ENCODE measurements at places on chromosomes 2 and 18.
A peak's percentile ranks its signal among the peaks of the same experiment; 100 is the strongest.

GRCh38 chr2:15993666-15994065, 53.3 kb downstream of the MYCN start:
- no peak for DNase-seq

- no peak for DNase-seq
These were observed 123.0 kb downstream of the PMAIP1 start for GRCh38 chr18:60022671-60023276.

GRCh38 chr2:79512442-79513401, at the start of gene CTNNA2:
TSS of gene CTNNA2 (plus strand) at chr2:79513051.
- peak; percentile 71 for DNase-seq

DNA sequence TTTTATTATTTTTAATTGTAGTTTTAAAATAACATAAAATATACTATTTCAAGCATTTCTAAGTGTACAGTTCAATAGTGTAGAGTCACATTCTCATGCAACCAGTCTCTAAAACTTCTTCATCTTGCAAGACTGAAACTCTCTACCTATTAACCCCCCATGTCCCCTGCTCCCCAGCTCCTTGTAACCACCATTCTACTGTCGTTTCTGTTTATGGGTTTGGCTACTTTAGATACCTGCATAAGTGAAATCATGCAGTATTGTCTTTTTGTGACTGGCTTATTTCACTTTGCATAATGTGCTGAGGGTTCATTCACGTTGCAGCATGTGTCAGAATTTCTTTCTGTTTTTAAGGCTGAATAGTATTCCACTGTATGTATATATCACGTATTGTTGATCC, 139.4 kb downstream of the SMAD7 start:
- DNase-seq: no peak

DNA sequence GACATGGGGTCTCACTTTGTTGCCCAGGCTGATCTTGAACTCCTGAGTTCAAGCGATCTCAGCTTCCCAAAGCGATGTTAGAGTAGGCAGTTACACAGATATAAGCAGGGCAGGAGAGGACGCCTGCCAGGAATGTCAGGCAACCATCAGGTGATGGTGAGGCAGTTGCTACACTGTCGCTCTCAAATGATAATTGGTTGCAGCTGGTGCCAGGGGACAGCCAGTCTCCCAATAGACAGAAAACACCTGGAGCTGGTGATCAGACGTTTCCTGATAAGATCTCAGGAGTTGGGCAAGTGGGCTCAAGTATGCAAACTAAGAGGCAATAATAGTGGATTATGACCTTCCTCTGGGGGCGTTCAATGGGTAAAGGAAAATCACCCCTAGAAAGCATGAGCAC, 163.1 kb upstream of the RGPD4 start:
- no peak for DNase-seq

GRCh38 chr2:207600231-207600630, 25.0 kb downstream of the METTL21A start:
- no peak for DNase-seq

- peak; percentile 21 for DNase-seq
These were observed 184.8 kb upstream of the SP5 start for GRCh38 chr2:170530284-170530745.

DNA sequence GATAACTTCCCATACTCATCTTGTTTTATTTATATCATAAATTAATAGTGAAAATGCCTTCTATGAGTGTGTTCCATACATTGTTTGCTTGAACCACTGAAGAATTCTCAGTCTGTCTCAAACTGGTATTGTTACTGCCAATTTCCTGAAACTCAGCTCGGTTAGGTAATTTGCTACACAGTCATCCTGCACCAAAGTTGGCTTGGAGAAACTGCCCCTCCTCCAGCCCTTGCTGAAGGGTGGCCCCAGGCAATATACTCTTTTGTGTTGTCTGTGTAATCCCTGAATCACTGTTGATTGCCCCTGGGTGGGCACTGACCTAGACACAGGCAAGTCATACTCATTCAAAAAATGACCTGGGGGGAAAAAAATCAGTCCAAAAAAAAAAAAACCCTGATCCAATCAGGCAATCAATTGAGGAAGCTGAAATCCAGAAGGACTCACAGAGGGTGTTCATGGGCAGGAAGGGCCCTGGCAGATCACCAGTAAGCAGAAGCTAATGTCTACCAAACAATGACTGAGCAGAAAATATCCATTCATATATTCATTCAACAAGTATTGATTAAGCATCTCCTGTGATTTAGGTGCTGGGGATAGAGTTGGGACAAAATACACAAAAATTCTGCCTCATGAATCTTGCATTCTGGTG, 3.8 kb upstream of the SESTD1 start:
- peak; percentile 62 for DNase-seq

DNA sequence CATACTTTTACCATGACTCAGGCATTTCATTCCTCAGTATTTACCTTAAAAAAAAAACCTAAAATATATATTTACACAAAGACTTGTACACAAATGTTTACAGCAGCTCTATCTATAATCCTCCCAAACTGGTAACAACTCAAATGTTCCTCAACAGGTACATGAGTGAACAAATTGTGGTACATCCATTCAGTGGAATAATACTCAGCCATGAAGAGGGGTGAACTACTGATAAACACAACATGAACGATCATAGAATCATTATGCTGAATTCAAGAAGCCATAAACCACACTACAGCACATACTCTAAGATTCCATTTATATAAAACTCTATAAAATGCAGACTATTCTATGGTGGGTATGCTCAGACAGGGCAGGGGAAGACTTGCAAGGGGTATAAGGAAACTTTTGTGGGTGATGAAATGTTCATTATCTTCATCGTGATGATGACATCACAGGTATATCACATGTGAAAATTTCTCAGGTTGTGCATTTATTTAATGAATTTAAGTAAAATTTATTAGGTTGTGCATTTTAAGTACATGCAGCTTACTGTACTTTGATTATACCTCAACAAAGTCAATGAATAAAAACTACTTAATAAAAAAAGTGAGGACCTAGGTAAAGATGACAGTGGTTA, 24.7 kb upstream of the DUSP2 start:
- DNase-seq: no peak

- DNase-seq: no peak
These were observed 45.3 kb downstream of the SMAD7 start for GRCh38 chr18:48905513-48905912.

- DNase-seq: peak; percentile 41
These were observed 118.9 kb upstream of the FOSL2 start for GRCh38 chr2:28273751-28274150.

GRCh38 chr2:111160758-111161157, 40.0 kb downstream of the BCL2L11 start:
- DNase-seq: no peak

DNA sequence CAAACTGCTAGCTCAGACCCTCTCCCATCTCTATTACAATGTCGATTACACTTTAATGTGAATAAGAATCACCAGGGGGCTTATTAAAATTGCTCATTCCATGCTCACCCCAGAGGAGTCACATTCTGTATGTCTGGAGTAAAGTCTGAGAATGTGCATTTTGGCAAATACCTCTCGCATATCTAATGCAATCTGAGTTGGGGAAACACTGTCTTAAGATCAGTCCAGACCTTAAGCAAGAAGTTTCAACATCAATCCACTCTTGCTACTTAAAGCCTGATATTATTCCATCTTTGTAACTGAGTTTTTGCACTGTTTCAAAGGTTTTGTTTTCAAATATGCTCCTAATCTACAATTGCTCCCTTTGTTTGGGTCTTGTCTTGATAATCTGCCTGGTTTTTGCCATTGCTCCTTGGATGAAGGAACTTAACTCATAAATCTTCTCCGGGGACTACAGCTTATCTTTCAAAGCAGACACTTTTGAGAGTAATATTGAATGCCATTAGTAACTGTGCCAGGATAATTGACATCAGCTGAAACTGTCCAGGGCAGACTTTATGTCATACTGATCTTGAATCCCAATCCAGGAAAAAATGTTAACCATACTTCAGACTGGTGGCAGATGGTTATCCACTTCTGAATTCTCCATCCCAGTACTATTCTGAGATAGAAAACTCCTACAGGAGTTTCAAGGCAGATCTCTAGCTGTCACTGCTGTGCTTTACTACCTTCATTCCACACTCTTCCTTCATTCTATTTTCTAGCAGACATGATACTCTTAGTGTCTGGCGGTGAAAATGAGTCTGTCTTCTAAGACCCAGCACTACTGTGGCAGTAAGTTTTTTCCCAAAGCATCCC, 200.9 kb downstream of the ERBB4 start:
- no peak for DNase-seq

- DNase-seq: no peak
These were observed 2.6 kb upstream of the CCDC68 start for GRCh38 chr18:54961868-54962267.

- no peak for DNase-seq
These were observed 48.9 kb downstream of the CDC42EP3 start for GRCh38 chr2:37622450-37623100.

DNA sequence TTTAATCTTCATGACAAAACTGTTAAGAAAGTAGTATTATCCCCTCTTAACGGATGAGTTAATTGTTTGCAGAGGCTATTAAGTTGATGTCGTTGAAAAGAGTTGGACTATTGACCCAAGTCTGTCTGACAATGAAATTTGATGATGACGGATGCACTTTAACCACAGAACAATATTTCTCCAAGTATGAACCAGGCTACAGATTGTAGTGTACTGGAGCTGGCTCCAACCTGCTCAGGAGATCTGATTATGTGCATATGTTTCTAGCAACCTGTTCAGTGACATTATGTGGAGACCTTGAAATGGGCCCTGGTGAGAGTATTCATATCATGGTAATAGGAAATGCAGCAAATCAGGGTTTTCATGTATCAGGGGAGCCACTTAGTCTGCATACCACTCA, 174.1 kb downstream of the CDH7 start:
- no peak for DNase-seq

DNA sequence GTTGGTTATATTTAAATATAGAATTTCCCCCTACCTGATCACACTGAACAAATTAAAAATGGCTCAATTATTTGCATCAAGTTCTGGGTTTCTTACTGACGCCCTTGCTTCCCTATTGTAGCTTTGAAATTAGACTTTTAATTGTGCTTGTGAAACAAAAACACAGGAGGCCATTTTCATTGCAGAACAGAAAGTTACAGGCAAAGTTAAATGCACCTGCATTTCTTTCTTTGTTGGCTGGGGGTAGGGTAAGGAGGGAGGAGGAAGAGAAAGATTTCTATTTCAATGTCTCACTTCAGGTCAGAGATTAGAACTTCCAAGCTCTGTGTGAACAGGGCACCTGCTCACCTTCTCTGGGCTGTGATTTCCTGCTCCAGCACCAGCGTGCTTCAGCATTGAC, 199.6 kb downstream of the BCL11A start:
- no peak for DNase-seq

- DNase-seq: no peak
These were observed 166.4 kb downstream of the TMEM247 start for GRCh38 chr2:46645681-46646162.

GRCh38 chr18:35463050-35463449, 34.7 kb downstream of the INO80C start:
- DNase-seq: peak; percentile 89

GRCh38 chr2:214630402-214631045, 179.0 kb downstream of the BARD1 start:
- DNase-seq: no peak

GRCh38 chr18:456361-457139, 44.0 kb downstream of the COLEC12 start:
- DNase-seq: no peak

DNA sequence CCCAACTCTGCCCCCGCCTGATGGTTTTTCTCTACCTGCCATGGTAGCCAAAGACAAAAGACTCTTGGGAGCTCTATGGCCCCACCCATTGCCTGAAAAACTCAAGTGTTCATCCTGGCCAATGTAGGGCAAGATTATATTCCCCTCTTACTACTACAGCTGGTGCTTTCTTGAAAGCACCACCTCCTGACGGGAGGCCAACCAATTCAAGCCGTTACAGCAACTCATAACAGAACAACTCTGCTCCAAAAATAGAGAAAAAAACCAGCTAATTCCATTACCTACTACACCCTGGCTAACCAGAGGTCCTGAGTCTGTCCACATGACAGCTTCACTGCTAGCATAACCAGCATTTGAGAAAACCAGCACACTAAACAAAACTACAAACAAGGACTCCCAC, 127.5 kb upstream of the GAREM1 start:
- DNase-seq: no peak

- no peak for DNase-seq
These were observed 339.3 kb downstream of the HRH4 start for GRCh38 chr18:24799720-24800119.

DNA sequence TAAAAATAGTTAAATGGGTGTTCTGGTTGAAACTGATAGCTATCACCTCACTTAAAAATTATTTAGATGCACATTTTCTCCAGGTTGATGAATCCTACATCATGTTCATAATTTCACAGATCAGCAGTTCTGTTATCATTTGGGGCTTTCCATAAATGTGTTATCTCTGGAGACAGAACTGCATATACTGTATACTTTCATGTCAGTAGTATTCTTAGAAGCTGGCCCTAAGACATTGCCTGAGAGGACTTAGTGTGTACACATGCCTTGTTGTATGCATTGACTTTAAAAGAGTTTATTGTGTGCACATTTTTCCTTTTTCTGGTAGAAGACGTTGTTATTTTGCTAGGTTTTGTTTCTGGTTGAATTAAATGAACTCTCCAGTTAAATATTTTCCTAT, 41.0 kb downstream of the PIK3C3 start:
- peak; percentile 20 for DNase-seq

- DNase-seq: peak; percentile 45
These were observed 133.9 kb downstream of the ARHGAP15 start for GRCh38 chr2:143263066-143263625.
